ENCODE measurements at places on chromosomes 3 and 15.

GRCh38 chr3:8112587-8112986 lies 389.0 kb upstream of the LMCD1 start:
- no peak for DNase-seq

- DNase-seq: peak; percentile 36
These were observed 24.9 kb upstream of the C3orf80 start for GRCh38 chr3:160200353-160200752.

DNA sequence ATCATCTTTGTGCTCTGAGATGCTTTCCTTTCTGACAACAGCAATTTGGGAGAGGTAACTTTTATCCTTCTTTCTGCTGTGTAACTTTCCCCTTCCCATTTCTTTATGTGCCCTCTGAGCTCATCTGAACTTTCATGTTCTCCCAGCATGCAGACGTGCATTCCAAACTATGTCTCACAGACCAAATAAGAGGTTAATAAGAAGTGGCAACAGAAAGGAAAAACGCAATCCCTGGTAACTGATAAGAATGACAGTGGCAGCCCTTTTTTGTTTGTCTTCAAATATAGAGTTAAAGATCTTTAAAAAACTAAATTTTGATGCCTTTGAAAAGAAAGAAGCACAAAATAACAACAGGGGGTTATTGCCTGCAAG lies 533.4 kb downstream of the FOXP1 start:
- DNase-seq: peak; percentile 62

- peak; percentile 61 for DNase-seq
These were observed 17.9 kb upstream of the CRABP1 start for GRCh38 chr15:78322243-78322642.

GRCh38 chr3:64264501-64265109 lies 39.3 kb upstream of the PRICKLE2 start:
- DNase-seq: peak; percentile 31

GRCh38 chr15:56532721-56533460 lies 68.0 kb upstream of the MNS1 start:
- DNase-seq: no peak

- DNase-seq: peak; percentile 95
These were observed at the start of gene P3H2 for GRCh38 chr3:190120269-190121060. Gene P3H2, minus strand, starts transcription at chr3:190120897. Its CDS starts 166 bp downstream, at chr3:190120731.

Data from cardiac fibroblast (primary cell).